ENCODE measurements at places on chromosomes 5 and 9.
A peak's percentile ranks its signal among the peaks of the same experiment; 100 is the strongest.

GRCh38 chr9:16611983-16612382 lies 258.5 kb downstream of the BNC2 start:
- no peak for DNase-seq

DNA sequence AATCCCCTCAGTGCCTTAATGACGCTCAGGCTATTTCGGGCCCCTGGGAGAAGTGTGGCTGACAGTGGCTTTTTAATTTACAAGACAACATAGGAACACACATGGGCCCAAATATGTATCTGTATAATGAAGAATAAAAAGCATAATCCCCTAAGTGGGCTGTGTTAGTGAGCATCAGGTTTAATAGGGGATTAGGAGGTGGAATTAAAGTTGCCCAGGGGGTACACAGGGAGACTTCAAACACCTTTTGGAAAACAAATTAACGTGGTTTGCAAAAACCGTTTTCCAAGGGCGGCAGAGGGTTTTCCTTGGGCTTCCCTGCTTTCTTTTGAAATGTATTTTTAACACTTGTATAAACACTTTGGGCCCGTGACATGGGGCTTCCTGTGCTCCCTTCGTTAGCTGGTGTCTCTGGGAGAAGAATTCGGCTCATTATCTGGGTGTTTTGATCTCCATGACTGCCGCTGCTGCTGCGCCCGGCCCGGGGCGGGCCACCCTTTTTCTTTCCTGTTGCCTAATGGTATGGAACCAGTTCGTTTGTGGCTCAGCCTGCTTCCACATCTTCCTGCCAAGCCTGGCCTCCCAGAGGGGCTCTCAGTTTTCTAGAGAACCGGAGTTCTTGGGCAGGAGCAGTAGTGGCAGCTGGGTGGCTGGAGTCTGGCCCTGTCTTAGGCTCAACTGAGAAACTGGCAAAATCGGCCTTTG lies 173.0 kb downstream of the MACROH2A1 start:
- no peak for DNase-seq

- DNase-seq: no peak
Measured at GRCh38 chr5:78974011-78974410, 11.1 kb downstream of the ARSB start.

DNA sequence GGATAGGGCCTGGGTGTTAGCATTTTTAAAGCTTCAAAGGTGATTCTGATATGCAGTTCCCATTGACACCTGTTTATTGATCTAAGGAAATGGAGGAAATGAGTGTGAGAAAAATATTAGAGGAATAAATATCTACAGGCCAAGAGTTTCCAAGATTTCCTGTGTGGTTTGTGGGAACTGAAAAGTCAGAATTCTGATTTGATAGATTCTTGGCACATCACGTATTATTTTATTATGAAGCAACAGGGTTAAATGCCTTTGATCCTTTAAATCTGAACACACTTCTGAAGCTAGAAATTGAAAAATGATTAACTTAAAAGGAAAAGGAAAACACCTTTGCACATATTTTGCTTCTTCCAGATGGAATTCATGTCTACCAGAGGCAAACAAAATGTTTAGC lies 113.7 kb downstream of the CD180 start:
- DNase-seq: no peak

DNA sequence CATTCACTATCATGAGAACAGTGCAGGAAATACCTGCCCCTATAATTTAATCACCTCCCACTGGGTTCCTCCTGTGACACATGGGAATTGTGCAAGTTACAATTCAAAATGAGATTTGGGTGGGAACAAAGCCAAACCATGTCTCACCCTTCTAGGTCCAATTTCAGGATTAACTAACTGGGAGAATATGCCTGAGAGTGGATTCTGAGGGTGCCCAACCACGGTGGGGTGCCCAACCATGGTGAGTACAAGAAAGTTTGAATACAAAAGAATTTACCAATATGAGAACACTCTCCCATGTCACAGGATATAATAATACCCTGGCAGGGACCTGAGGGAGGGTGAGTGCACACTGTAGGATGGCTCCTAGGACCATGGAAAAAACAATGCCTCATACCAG lies 17.2 kb upstream of the GDA start:
- DNase-seq: no peak

GRCh38 chr5:72366324-72366976 lies 46.3 kb downstream of the PTCD2 start:
- DNase-seq: peak; percentile 33

DNA sequence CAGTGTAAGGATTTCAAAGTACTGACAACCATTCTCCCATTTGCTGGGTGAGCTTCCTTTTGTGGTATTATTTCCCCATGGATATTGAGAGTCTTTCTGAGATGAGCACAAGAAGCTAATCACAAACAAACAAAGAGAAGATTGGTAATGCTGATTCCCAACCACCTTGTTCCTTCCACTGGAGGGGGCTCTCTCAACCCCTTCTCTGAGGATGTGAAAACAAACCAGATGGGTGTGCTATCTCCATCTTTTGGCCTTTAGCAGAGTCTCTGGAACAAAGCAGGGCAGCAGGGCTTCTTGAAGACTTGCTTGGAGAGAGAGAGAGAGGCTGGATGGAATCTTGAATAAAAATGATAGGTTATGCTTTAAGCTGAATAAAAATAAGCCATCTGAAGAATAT lies 576.7 kb upstream of the ZNF462 start:
- no peak for DNase-seq

DNA sequence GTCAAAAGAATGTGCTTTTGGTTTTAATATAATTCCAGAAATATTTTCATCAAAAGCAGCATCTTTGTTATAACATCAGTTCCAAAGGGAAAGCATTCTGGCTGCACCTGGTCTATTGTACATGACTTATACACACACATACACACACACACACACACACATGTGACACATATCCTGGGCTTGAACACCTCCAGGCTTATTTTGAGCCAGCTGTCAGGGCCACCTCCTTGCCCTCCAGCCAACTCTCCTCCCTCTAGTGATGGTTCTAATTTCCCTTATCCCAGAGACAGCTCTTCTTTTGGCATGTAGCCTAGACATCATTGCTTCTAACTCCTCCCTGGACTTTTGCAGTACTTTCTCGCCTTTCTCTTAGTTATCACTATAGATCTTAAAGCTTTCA lies 115.0 kb downstream of the PIK3R1 start:
- DNase-seq: no peak

DNA sequence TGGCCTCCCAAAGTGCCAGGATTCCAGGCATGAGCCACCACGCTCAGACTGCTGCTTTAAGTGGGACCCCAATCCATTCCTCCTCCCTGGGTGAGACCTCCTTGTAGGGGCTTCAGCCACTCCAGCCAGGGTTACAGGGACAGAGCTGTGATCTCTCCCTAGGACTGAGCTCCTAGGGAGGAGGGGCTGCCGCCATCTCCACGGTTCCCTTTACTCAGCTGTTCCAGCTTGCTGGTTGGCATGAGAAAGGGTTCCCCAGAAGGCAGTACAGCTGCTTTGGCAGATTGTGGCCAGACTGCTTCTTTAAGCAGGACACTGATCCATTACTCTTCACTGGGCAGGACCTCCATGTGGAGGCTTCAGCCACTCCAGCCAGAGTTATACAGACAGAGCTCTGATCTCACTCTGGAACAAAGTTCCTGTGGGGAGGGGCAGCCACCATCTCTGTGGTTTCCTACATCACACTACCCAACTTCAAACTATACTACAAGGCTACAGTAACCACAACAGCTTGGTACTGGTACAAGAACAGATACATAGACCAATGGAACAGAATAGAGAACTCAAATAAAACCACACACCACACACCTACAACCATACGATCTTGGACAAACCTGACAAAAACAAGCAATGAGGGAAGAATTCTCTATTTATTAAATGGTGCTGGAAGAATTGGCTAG lies 7.2 kb downstream of the INSL6 start:
- peak; percentile 7 for DNase-seq

- no peak for DNase-seq
Measured at GRCh38 chr5:154697371-154697770, 57.8 kb upstream of the LARP1 start.

GRCh38 chr9:131918481-131918880 lies 161.2 kb downstream of the MED27 start:
- DNase-seq: no peak

- DNase-seq: no peak
Measured at GRCh38 chr5:128579093-128579492, 41.0 kb upstream of the FBN2 start.

DNA sequence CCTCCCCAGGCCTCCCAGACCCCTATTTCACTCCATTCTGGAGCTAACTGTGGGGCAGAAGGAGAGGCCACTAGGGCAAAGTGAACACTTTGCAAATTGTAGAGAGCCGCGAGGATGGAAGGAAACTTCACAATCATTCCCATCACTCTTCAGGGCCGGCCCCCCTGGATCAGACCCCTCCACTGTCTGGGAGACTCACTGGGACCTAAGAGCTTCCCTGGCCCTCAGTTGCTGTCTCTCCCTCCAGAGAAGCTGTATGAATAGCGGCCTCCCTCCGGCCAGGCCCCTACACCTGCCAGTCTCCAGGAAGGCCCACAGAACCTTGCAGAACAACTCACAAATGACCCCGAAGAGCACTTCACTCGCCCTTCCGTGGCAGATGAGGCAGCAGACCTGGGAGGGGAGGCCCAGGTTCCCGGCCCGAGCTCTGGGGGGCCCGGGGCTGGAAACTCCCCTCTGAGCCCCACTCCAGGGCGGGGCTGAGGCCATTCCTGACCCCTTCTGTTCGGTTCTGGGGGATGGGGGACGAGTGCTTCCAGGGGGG lies 141.9 kb upstream of the IER5L start:
- DNase-seq: no peak
